ENCODE measurements at places on chromosomes 2 and 18. TPM values are rescaled to one million over a fixed set of nuclear protein-coding genes. Genes with fewer than 3 reads are reported as not detected.

Gene SCTR
- total RNA-seq, result not detected

Gene GCG
- not detected for total RNA-seq

Gene RAB1A
- 59.4 TPM for total RNA-seq

Gene FHOD3
- 0.06 TPM for total RNA-seq

Gene EIF5B
- total RNA-seq, result 19.1 TPM

Gene SLC14A1
- total RNA-seq, result 0.32 TPM

Gene AQP12B
- not detected for total RNA-seq

Gene DGKD
- 22.0 TPM for total RNA-seq

Gene POTEE
- 0.16 TPM for total RNA-seq

Gene UGT1A8
- total RNA-seq, result not detected

Gene CHRNG
- not detected for total RNA-seq

Gene STK39
- 3.0 TPM for total RNA-seq

Gene GKN2
- total RNA-seq, result not detected

Gene SPATA3
- not detected for total RNA-seq

Gene EFHD1
- total RNA-seq, result 0.16 TPM

Gene SP100
- 88.4 TPM for total RNA-seq

Gene CREG2
- 0.65 TPM for total RNA-seq

Gene RIT2
- total RNA-seq, result not detected

Gene AGXT
- total RNA-seq, result not detected

Gene POTEF
- 0.25 TPM for total RNA-seq

Gene EFR3B
- total RNA-seq, result 0.49 TPM

Gene LRRC30
- not detected for total RNA-seq

Gene TMEM37
- 0.49 TPM for total RNA-seq

Gene MPP4
- 4.7 TPM for total RNA-seq

Gene COL5A2
- total RNA-seq, result 28.2 TPM

Gene CLEC4F
- total RNA-seq, result 0.13 TPM

Gene EFEMP1
- 12,559 TPM for total RNA-seq

Gene DYNAP
- not detected for total RNA-seq

Gene TNS1
- total RNA-seq, result 15.7 TPM

Gene ERFE
- total RNA-seq, result 0.65 TPM

Gene MSTN
- 0.19 TPM for total RNA-seq

Gene UGT1A3
- total RNA-seq, result not detected
